ENCODE measurements at places on chromosomes 4 and X. TPM values are rescaled to one million over a fixed set of nuclear protein-coding genes. Genes with fewer than 3 reads are reported as not detected.

The ETDB gene
- not detected for total RNA-seq

The NSG1 gene
- total RNA-seq = 0.09 TPM

The NDP gene
- not detected for total RNA-seq

The MAPK10 gene
- not detected for total RNA-seq

The VCX3B gene
- total RNA-seq = not detected

The ERVMER34-1 gene
- 0.56 TPM for total RNA-seq

The NRK gene
- total RNA-seq = not detected

The TMEM156 gene
- 25.9 TPM for total RNA-seq

The NAP1L3 gene
- total RNA-seq = 0.57 TPM

The AMBN gene
- total RNA-seq = not detected

The MAGEA6 gene
- not detected for total RNA-seq

The CT45A3 gene
- total RNA-seq = not detected

The ATP1B4 gene
- not detected for total RNA-seq

The HS6ST2 gene
- total RNA-seq = 1.2 TPM

- no peak for DNase-seq
These were observed 933.9 kb downstream of the ADGRL3 start for GRCh38 chr4:62133977-62134376.

DNA sequence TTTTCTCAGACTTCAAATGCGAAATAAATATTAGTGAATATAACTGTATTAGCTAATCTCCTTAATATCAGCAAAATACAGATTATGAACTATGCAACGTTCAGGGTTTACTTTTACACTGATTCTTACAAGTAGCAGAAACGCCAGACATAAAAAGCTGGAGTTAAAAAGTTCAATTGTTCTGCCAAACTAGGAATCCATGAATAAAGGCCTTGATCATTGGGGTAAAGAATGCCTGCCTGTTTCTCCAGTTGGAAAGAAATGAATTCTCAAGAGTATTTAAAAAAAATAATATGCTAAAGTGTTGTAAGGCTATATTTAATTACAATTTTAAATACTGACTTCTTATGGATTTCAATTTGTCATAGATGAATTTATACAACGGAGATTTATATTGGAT is 612.2 kb downstream of the DMD start:
- no peak for DNase-seq

DNA sequence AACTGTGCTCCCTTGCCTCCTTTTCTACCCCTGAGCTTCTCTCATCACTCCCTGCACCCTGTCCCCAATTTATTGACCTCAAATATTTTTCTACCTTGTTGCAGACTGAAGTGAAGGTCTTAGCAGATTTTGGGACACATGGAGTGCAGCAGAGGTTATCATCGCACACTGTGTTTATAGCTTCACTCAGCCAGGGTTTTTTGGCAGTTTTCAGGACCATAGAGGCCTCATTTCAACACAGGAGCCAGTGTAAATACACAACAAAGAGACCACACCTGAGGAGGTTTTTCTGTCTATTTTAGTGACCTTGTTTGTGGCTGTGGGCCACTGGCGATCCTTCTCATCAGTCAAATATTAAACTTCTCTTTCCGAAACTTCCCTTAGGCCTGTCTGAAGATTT is 457.1 kb downstream of the SPRY1 start:
- DNase-seq = no peak

GRCh38 chrX:2332252-2332651 is 168.5 kb downstream of the DHRSX start:
- no peak for DNase-seq

GRCh38 chrX:101303790-101304189 is 12.7 kb upstream of the TAF7L start:
- DNase-seq = no peak

DNA sequence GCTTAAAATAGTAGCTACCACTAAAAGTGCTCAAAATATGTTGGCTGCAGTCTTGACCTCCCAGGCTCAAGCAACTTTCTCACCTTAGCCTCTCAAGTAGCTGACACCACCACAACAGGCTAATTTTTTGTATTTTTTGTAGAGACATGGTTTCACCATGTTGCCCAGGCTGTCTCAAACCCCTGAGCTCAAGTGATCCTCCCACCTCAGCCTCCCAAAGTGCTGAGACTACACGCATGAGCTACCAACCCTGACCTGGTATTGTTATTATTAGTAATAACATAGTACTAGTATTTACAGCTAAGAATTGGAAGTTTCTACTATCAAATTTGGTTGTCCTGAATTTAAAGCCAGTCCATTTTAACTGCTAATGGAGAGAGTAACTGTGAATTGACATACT is 18.0 kb downstream of the STAP1 start:
- DNase-seq = no peak

DNA sequence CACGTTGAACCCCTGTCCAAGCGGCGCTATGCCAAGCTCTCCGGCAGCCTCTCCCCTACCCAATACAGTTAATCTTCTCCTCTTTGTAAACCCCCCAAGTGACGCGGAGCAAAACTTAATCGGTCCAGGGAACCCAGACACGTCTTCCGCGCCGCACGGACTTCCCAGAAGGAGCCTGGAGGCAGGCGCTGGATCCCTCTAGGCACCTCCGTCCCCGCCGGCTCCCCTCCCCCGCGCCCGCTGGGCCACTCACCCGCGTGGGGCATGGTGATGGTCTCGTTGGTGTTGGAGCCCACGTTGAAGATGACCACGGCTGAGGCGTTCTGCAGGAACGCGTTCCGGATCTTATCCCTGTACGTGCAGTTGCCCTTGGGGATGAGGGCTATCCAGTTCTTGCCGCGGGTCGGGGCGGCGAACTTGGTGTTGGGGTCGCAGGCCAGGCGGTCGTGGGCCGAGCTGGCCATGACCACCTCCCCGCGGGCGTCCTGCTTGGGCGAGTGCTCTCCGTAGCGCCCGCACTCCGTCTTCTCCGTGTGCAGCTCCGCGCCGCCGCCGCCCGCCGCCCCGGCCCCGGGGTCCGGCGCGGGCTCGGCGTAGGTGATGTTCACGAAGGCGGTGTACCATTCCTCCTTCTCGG is 1.1 kb downstream of the RNF150 start:
- DNase-seq = peak; percentile 56

DNA sequence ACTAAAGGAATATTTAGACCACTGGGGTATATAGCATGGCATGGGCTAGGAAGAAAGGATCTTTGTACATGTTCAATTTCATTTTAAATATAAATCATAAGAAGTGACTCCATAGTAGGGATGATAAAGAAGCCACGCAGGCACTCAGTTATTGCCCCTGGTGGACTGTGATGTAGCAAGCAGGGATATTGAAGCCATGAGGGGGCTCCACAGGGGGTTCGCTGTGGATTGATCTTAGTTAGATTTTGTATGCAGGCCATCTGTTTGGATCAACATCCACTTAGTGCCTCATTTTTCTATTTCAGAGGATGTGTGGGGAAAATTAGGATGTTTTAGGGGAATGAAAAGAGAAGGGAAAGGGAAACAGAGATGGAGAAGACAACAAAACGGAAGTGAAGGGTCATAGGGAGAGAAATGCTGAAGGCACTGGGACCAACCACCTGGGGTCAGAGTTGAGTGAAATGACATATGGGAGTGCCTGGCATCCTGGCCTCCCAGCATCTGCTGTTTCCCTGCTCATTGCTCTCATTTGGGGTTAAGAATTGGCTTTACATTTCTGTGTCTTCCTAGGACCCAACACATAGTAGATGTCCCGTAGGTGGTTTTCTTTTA is 11.2 kb upstream of the FREM3 start:
- no peak for DNase-seq

- DNase-seq = peak; percentile 61
These were observed 34.3 kb downstream of the NYX start for GRCh38 chrX:41481264-41482109.

GRCh38 chr4:159098482-159099127 is 4.3 kb upstream of the RAPGEF2 start:
- DNase-seq = no peak

- DNase-seq = no peak
These were observed 489.8 kb downstream of the PABPC4L start for GRCh38 chr4:133711817-133712216.

DNA sequence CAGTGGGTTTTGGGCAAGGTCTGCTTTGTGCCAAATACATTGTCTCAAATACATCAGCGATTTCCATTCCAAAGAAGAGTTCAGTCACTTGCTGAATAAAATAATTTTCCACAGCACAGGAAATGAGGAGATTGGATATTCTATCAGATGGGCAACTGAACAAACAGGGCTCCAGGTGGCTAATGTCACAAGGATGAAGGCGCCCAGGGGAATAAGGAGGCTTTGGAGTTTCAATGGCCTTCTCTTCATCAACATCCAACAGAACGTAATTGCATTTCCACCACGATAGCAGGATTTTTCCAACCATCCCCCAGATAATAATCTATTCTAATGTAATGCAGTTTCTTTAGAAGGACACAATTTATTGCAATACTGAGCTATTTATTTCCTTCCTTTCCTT is 104.7 kb upstream of the KLHL13 start:
- no peak for DNase-seq

DNA sequence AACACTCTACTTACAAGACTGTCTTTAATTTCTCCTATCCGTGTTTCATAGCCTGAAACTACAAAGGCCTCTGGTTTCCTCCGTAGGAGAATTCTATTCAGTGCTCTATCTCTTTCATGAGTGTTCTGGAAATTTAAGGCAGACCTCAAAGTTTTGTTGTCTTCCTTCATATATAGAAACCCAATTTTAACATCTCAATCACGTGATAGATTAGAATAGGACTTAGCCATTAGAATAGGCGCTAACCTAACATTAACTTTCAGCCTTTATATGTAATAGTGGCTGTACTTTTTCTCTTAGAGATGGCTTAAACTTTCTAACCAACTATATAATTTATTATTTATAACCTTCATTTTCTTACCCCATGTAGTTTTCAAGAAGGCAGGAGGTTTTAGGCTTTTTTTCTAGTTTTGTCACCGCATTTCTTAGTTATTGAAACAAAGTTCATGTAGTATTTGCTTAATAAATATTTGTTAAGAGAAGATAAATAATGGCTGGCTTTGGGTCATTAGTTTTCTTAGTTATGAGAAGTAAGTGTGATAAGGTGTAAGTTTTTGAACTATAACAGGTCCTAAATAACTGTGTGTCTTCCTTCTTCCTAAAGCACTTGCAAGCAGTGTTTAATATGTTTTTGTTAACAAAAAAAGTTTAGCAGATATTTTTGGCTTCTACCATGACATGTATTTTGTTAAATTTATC is 1504.6 kb upstream of the ADGRL3 start:
- DNase-seq = no peak

DNA sequence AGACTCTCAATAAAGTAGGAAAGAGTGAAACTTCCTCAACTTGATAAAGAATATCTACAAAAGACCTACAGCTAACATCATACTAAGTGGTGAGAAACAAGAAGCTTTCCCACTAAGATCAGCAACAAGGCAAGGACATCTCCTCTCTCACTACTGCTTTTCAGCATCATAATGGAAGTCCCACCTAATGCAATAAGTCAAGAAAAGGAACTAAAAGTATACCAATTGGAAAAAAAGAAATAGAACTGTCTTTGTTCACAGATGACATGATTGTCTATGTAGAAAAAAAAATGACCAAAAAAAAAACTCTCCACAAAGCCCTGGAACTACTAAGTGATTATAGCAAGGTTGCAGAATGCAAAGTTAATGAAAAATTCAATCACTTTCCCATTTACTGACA is 25.1 kb upstream of the SH3RF1 start:
- no peak for DNase-seq

- DNase-seq = no peak
These were observed 66.0 kb downstream of the APBB2 start for GRCh38 chr4:41148292-41148691.

DNA sequence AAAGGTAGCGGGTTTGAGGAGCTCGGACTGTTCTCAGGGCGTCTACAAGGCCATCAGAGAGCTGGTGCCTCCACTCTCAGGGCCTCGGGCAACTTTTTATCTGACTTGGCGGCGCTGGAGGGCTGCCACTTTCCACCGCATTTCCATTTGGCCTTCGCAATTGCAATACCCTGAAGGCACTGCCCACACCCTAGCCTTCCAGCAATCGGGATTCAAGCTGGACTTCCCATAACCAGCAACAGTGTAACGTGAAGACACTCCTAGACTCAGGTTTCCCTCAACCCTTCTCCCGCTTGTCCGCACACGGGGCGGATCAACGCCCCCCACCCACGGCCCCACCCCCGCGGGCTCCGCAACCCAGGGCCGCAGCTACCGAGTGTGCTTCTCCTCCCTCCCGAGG is 50.2 kb upstream of the BCOR start:
- no peak for DNase-seq

GRCh38 chrX:96551322-96551872 is 133.2 kb upstream of the DIAPH2 start:
- no peak for DNase-seq

DNA sequence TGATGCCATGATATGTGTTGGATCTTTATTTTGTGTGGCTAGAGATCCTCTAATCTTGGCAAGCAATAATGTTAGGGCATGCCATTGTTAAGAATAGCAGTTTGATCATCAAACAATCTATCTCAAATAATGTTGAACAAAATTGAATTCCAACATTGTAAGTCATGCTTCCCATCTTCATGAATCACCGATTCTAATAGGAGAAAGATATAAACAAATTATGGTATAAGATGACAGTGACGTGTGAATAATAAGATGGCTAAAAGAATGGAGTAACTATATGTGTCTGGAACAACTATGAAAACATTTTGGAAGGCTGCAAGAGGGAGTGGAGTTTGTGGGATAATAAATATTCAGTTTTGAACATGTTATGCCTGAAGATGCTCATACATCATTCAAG is 208.4 kb downstream of the DTHD1 start:
- DNase-seq = no peak

DNA sequence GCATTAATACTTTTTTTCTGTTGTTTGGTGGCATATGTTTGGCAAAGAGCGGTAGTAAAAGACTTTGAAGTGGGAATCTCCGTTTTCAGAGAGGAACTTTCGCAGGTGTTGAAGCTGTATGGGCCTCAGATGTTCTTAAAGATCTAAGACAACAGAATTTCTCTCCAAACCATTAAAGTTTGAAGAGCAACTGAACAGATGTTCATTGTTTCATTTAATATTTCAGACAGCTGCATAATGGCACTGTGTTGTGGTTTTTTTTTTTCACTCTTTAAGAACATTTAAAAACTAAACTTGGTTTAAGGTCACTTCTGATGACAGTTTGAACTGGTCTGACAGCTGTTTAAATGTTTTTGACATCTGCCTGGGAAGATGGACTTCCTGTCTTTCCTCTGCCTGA is 882.7 kb upstream of the PCDH10 start:
- DNase-seq = no peak

- no peak for DNase-seq
These were observed 68.6 kb downstream of the DIAPH2 start for GRCh38 chrX:96753230-96753629.

DNA sequence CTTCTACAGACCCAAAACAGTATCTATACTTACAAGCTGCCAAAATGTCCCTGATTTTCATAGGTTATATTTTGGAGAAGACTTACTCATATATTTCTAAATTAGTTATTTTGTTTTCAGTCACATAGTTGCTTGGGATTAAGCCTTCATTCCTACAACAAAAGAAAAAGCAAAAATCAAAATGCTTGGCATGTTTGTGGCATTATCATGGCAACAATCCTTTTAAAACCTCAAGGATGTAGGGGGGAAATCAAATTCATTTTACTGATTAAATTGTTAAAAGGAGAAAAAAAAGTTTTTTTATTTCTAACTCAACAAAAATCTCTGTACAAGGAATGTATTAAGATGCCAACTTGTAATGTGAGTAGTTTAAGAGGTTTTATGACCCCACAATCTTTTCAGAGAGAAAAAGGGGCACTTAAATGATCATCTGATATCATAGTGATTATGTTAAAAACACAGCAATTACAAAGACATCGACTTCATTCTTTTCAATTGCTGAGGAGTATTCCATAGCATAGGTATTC is 23.5 kb downstream of the TXK start:
- DNase-seq = no peak
